HS-5 (cell line): ENCODE measurements at places on chromosomes 1 and 21.

DNA sequence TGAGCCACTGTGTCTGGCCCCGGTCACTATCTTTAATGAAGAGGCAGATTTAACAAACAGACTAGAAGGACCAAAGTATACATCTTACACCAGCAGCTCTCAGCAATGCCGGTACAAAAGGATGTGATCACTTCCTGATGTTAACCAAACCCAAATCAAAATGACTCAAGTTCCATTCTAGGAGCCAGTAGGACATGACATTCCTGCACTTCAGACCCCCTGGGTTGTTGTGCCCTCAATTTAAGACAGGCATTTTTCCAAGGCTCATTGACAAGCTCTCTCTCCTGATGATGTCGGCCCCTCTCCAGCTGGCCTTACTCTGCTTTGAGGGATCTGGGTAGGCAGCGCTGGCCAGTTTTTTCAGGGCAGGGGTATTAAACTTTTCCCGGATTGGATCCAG is 35.1 kb downstream of the YARS1 start:
- no peak for DNase-seq

DNA sequence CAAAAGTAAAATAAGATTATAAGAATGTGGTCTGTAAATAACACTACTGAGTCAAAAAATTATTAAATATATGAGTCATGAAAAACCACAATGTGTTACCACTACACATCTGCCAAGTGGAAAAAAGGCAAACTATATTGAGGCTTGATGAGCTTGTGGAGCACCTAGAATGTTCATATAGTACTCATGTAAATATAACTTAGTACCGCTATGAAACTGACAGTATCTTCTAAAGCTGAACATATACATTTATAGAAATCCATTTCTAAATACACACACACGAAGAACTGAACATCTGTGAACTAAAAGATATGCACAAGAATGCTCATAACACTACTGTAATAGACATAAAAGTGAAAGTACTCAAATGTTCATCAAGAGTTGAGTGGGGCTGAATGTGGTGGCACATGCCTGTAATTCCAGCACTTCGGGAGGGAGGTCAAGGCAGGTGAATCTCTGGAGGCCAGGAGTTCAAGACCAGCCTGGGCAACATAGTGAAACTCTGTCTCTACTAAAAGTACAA is 18.5 kb upstream of the GBP3 start:
- DNase-seq: peak; percentile 55

- DNase-seq: no peak
Observed at GRCh38 chr1:55877437-55878232, 662.5 kb upstream of the USP24 start.

DNA sequence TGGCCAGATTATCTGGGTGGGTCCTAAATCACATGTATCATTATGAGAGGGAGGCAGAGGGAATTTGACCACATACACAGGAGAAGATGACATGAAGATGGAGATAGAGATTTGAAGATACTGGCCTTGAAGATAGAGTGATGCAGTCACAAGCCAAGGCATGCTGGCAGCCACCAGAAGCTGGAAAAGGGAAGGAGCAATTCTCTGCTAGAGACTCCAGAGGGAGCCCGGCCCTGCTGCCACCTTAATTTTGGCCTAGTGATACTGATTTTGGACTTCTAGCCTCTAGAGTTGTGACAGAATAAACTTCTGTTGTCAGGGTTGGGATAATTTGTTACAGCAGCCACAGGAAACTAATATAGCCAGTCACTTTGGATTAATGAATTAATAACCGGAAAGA is 2.2 kb upstream of the PRDM2 start:
- DNase-seq: no peak

DNA sequence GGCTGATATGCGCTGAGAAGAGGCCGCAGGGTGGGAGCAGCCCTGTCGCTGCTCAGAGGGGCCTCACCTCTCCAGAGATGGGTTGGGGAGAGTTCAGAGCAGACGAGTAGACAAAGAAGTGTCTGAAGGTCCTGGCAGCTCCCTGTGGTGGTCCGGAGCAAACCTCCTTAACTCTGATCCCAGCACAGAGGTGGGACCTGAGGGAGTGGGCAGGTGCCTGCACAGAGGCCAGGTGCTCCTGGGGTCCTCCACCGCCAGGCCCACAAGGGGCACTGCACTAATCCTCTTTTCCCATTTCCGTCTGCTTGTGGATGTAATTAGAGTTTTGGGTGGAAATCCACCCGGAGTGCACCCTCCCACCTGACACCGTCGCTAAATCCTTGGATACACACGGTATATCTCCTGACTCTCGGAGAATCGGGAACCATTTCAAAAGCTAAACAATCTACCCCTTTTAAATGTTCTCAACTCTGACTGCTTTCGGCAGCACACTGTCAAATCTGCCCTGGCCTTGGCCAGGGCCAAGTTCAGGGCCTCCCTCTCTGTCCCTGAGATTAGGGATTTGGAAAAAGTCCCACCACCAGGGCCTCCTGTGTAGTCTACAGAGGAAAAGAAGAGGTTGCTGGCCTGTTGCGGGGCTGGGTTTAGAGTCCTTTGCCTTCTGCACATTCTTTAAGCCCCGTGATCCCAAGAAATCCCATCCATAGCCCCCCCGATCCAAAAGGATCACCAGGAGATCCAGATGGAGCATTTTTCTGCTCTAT is 22.4 kb downstream of the CASZ1 start:
- no peak for DNase-seq

GRCh38 chr21:18771845-18772380 is 368.3 kb upstream of the TMPRSS15 start:
- no peak for DNase-seq

GRCh38 chr1:172679000-172679772 is 20.3 kb downstream of the FASLG start:
- DNase-seq: no peak

- DNase-seq: peak; percentile 5
Observed at GRCh38 chr21:45747802-45748445, 104.4 kb downstream of the PCBP3 start.

DNA sequence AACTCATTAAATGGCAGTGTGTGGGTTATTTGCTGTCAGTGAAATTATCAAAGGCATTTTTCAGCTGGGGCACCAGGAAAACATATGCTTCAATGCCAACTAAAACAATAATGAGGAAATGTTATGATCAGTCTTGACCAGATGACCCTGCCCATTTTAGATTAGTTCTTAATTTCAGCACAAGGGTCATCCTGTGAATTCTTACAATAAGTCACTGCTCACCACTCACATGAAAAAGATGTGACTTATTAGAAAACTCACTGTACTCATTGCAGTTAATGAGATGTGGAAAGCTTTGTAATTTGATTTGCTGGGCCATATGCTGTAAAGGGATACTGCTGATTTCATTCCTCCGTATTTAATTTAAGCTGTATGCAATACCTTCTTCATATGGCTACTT is 178.5 kb upstream of the LMO4 start:
- DNase-seq: no peak

DNA sequence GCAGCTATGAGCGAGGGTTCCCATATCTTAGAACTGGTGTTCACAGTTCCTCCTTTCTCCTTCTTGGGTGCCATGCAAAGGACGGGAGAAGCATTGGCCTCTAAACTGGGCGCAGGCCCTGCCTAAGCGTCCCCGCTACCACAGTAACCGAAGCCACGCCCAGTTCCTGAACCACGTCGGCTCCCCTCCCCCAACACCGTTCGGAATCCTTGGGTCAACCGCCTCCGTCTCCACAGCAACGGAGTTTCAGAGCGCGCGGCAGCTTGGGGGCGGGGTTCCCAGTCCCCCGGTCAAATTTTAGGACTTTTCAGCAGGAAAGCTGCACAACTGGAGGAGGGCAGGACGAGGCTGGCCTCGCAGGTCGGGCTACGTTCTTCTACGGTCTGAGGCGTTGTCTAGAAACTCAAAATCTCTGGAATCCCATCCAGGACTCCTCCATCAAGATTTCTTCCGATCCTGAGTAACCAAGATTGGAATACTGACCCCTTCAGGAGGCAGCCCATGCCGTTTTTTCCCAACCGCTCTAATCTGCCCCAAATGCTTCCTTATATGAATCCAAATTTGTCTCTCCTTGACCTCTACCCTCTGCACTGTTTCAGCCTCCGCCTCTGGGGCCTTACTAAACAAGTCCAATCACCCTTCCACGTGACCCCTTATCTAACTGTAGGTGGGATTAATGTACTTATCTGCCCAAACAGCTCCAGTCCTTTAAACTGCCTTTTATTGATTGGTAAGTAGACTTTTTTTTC is at the start of gene SPAG17:
Gene SPAG17, minus strand, starts transcription at position 145 of the 749 bp plus-strand sequence. Its CDS starts 71 bp downstream, at position 74.
- DNase-seq: no peak

DNA sequence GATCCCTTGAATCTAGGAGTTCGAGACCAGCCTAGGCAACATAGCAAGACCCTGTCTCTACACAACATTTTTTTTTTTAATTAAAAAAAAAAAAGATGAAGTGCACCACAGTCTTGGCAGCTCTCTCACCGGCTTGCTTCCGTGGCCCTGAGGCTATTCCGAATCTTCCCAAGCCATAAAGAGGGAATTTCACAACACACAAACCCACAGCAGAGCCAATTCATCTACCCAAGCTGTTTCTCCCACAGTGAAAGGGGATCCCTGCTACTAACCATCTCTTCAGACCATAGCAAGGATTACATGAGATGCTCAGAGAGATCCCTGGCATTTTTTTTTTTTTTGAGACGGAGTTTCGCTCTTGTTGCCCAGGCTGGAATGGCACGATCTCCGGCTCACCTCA is 8.3 kb upstream of the CHD5 start:
- no peak for DNase-seq

- DNase-seq: no peak
Observed at GRCh38 chr1:180505732-180506335, 3.5 kb upstream of the ACBD6 start.

DNA sequence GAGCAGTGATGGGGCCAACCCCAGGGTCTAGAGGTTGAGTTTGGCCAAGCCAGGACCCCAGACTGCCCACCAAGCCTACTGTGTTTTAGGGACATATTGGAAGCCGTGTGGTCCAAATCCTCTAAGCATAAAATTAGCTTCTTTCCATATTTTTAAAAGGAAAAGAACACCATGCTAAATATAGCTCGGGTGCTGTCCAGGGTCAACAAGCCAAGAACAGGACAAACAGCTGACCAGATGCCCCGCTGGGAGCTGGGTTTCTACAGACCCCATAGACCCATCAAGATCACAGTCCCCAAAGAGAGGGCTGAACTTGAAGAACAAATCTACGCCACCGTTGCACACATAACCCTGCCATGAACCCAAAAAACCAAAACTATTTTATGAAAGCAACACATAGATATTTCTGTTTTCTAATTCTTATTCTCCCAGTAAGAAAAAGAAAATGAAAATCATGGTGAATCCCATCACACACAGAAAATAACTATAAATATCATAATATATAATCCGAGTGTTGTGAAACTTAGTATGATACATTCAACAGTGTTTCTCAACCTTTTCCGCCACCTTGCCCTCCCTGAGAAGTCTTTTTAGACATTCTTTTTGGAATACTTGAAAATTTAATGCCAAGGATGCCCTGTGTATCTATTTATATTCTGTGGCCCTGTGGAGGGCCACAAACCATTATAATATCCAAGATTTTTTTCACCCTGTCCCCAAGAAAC is 36.2 kb upstream of the FHAD1 start:
- no peak for DNase-seq

DNA sequence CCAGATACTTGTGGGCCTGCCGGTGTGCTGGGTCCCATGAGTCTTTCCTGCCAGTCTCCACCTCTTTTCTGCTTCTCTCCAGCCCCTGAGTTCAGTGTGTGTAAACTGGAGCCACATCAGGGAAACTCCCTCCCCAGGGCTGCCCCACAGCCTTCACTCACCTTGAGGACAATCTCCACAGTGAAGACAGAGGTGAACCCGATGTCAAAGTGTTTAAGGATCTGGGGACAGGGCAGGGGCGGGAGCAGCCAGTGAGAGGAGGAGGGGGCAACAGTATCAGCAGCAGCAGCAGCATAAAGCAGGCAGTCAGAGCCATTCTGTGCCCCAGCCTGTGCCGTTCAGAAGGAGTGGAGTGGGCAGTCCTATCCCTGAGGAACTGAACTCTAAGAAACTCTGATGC is 43.2 kb downstream of the CACNA1S start:
- no peak for DNase-seq

DNA sequence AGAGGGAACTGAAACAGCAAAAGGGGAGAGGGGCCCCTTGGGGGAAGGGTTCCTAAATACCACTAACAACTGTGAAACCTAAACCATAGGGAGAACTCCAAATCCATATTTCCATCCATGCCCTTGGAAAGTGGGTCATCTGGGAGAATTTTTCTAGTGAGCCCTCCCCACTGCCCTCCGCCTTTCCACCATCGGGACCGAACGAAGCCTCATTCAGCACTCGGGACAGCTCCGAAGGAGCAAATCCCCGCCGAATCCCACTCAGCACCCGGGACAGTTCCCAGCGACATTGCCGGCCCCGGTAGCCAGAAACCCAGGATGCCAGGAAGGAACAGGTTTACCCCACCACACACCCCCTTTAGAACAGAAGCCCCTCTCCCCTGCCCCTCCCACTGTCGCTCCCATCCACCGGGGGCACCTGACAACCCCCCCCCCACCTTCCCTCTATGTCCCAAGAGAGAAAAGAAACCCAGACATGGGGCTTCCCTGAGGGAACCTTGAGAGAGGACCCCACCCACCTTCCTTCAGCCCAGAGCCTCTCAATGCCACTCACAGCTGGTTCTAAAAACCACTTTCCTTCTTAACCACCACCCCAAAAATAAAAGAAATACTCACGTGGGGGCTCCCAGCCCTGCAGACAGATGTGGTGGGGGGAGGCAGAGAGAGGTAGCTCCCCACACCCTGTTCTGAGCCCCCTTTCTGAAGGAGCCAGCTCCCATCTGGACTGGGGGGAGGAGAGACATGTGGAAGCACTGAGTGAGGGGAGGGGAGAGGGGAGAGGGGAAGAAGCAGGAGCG is 4.5 kb downstream of the DLGAP3 start:
- no peak for DNase-seq

GRCh38 chr1:204683284-204684205 is 2.0 kb downstream of the LRRN2 start:
- no peak for DNase-seq

GRCh38 chr1:205719015-205719414 is 31.0 kb downstream of the NUCKS1 start:
- no peak for DNase-seq

DNA sequence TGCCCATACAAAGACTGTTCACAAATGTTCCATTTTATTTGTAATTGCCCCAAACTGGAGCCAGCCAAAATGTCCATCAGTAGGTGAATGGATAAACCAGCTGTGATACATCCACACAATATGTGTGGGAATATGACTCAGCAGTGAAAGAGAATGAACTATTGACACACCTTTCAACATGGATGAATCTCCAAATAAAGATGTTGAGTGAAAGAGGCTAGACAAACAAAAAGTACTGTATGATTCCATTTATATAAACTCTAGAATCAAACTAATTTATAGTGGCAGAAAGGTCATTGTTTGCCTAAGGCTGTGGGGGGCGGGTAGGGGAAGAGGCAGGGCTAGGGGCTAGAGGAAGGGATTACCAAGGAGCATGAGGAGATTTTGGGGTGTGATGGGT is 4.5 kb downstream of the DHCR24 start:
- no peak for DNase-seq

- DNase-seq: no peak
Observed at GRCh38 chr1:45545553-45546310, 4.9 kb upstream of the AKR1A1 start.

DNA sequence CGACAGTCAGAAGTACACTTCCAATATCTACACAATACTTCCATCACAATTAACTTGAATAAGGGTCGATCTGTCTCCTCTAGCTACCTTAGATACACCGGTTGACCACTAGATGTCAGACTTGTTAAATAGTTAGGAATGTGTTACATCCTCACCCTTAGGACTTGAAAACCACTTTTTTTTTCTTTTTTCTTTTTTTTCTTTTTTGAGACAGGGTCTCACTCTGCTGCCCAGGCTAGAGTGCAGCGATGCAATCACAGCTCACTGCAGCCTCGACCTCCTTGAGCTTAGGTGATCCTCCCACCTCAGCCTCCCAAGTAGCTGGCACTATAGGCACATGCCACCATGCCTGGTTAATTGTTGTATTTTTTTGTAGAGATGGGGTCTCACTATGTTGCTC is 120.4 kb upstream of the GREM2 start:
- peak; percentile 35 for DNase-seq
